Central memory CD8-positive, alpha-beta T cell (primary cell): ENCODE measurements at places on chromosomes 2 and 18.

- no peak for DNase-seq
- peaks cover 65% of the 10 kb centered on the region for H3K27me3 ChIP-seq
- H3K4me1 ChIP-seq = peaks cover 17% of the 10 kb centered on the region
- no peak overlapping the region for H3K27ac ChIP-seq
Measured at GRCh38 chr2:98350411-98350810, 4.2 kb downstream of the CNGA3 start.

- H3K36me3 ChIP-seq = peaks cover 20% of the 10 kb centered on the region
- no peak for DNase-seq
- H3K27me3 ChIP-seq = no peaks in the 10 kb centered on the region
Measured at GRCh38 chr2:113716291-113716690, 40.2 kb downstream of the SLC35F5 start.

DNA sequence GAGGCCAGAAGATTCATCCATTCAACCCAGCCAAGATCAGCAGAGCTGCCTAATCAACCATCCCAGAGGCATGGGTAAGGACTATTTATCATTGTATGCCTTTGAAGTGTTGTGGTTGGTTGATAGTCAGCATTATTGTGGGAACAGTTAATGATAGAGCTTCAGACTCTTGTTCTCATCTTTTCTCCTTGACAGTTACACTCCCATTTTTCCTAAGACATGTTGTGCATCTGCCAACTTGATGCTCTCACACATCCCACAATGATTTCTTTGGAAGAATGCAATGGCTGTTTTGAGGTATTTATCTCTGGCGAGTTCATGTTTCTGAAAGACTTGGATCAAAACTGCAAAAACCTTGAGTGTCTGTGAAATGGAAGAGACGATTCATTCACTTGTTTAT is 55.4 kb downstream of the FASTKD2 start:
- DNase-seq = no peak
- no peaks in the 10 kb centered on the region for H3K4me1 ChIP-seq
- no peaks in the 10 kb centered on the region for H3K36me3 ChIP-seq

GRCh38 chr18:48940854-48941611 is 9.7 kb downstream of the SMAD7 start:
- peak overlapping the region; percentile 68 for H3K4me3 ChIP-seq
- peaks cover 62% of the 10 kb centered on the region for H3K36me3 ChIP-seq
- H3K27ac ChIP-seq = peak overlapping the region; percentile 87
- H3K27me3 ChIP-seq = no peaks in the 10 kb centered on the region

- H3K27ac ChIP-seq = peak overlapping the region; percentile 56
- no peaks in the 10 kb centered on the region for H3K27me3 ChIP-seq
- H3K36me3 ChIP-seq = peaks cover 40% of the 10 kb centered on the region
Measured at GRCh38 chr18:13039806-13040205, 48.6 kb downstream of the CEP192 start.

DNA sequence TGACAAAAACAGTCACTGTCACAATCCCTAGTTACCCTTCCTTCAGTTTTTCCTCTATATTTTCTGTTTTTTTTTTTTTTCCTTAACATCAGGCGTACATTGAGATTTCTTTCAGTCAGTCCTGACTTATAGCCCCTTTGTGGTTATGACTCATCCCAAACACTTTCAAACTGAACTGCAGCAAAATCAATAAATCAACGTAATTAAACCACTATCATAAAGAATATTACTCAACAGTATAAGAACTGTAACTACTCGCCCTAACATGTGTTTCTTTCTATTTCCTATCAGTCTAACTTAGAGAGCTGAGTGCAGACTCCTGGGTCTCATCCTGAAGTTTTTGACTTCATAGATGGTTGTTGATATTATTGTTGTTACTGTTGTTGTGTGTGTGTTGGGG is 523.5 kb downstream of the LRRTM4 start:
- H3K36me3 ChIP-seq = peaks cover 2% of the 10 kb centered on the region
- H3K4me3 ChIP-seq = no peak overlapping the region
- no peak for DNase-seq
- H3K27ac ChIP-seq = no peak overlapping the region
- H3K27me3 ChIP-seq = no peaks in the 10 kb centered on the region
- H3K4me1 ChIP-seq = no peaks in the 10 kb centered on the region

DNA sequence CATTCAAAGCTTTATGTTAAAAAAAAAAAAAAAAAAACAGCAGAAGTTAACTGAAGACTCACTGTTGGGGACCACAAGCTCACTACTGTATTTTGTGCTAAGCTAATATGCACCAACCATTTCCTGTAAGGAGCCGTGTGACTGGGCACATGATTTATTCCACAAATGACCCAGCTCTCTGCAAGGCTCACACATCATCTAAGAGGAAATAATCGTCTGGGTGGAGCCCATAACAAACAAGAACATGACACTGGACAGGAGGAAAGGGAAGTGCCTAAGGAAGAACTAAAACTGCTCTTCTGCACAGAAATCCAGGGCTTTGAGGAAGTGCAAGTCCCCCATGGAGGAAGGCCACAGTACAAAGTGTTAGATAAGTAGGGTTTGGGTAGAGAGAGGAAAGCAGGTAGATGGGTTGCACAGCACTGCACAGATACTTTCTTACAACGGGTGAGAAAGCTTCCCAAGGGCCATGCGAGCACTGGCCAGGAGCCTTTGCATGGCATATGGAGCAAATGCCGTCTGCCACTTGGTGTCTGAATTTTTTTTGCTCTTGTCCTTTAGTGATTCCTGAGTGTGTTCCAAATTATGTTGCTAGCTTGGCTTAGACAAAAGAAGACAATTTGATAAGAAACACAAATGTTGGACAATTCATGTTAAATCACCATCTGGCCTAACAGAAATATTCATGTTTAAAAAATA is 24.4 kb downstream of the NFE2L2 start:
- peaks cover 70% of the 10 kb centered on the region for H3K4me1 ChIP-seq
- H3K36me3 ChIP-seq = peaks cover 23% of the 10 kb centered on the region
- peak overlapping the region; percentile 45 for H3K4me3 ChIP-seq
- no peaks in the 10 kb centered on the region for H3K27me3 ChIP-seq
- H3K27ac ChIP-seq = peak overlapping the region; percentile 78

- H3K4me3 ChIP-seq = no peak overlapping the region
- DNase-seq = no peak
- H3K4me1 ChIP-seq = peaks cover 47% of the 10 kb centered on the region
- H3K36me3 ChIP-seq = no peaks in the 10 kb centered on the region
Measured at GRCh38 chr18:46152808-46153617, 48.8 kb downstream of the HAUS1 start.

- peak overlapping the region; percentile 53 for H3K4me3 ChIP-seq
- peaks cover 15% of the 10 kb centered on the region for H3K4me1 ChIP-seq
- H3K27ac ChIP-seq = peak overlapping the region; percentile 38
- H3K36me3 ChIP-seq = peaks cover 1% of the 10 kb centered on the region
- H3K27me3 ChIP-seq = peaks cover 11% of the 10 kb centered on the region
- no peak for DNase-seq
Measured at GRCh38 chr2:102082571-102083392, 59.8 kb upstream of the IL1R1 start.

GRCh38 chr2:201406077-201406662 is 45.1 kb downstream of the TRAK2 start:
- peaks cover 13% of the 10 kb centered on the region for H3K4me1 ChIP-seq
- DNase-seq = no peak
- no peak overlapping the region for H3K4me3 ChIP-seq
- H3K27ac ChIP-seq = no peak overlapping the region
- no peaks in the 10 kb centered on the region for H3K27me3 ChIP-seq

DNA sequence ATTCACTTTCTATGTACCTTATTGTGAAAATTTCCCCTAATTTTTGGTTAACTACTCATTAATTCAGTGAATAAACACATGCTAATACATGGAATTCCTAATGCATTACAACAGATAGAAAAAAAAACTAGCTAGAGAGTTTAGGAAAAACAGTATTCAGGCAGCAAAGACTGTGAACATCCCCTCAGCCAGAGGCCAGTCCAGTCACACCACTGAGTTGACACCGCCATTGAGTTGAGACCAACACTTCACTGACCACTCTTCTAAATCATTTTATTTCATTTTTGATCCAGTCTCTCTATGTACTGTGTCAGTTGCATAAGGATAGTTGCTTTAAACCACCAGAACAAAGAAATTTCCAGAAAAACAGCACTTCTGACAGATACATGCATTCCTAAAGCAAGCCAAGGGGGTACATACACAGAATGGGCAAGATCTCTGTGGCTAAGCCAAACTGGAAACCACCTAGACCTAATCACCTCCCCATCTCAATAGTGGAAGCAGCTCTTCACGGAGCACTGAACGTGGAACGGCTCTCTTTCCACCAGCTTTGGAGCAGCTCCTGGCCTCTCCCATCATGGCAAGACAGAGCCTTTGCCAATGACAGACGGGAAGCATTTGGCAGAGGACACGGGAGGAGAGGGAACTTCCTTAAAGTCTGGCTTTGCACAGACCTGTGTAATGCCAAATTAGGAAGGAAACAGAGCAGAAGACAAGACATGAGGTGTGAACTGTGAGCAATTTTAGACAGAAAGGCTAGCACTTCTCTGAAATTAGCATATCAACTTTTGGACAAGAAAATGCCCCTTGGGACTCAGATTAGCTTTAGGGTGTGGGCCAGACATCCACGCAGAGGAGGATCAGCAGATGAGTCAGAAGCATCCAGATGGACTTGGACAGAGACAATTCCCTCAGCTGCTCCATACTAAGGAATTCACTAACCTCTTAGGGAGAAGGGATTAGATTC is 36.4 kb downstream of the CACNB4 start:
- no peak overlapping the region for H3K4me3 ChIP-seq
- H3K36me3 ChIP-seq = no peaks in the 10 kb centered on the region
- H3K4me1 ChIP-seq = no peaks in the 10 kb centered on the region

- H3K4me3 ChIP-seq = no peak overlapping the region
- no peak overlapping the region for H3K27ac ChIP-seq
- no peaks in the 10 kb centered on the region for H3K4me1 ChIP-seq
- H3K36me3 ChIP-seq = no peaks in the 10 kb centered on the region
Measured at GRCh38 chr2:172836827-172837226, 101.2 kb downstream of the RAPGEF4 start.

- H3K4me3 ChIP-seq = no peak overlapping the region
- H3K27me3 ChIP-seq = no peaks in the 10 kb centered on the region
- peaks cover 5% of the 10 kb centered on the region for H3K36me3 ChIP-seq
- no peaks in the 10 kb centered on the region for H3K4me1 ChIP-seq
- no peak overlapping the region for H3K27ac ChIP-seq
Measured at GRCh38 chr18:41265047-41265446, 690.0 kb upstream of the PIK3C3 start.

DNA sequence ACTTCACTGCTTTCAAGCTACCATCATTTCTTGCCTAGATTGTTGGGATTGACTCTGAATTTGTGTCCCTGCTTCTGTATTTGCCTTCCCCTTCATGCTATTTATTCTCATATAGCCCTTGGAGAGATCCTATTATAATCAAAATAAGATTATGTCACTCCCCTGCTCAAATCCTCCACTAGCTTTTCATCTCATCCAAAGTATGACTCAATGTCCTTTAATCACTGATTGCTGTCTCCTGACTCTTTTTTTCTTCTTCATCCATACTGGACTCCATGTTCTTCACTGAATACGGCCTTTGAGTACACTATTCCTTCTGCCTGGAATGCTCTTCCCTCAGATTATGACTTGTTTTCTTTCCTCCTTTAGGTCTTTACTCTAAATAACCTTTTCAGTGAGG is 5.0 kb downstream of the RBKS start:
- H3K4me3 ChIP-seq = no peak overlapping the region
- H3K27me3 ChIP-seq = no peaks in the 10 kb centered on the region
- DNase-seq = no peak
- H3K36me3 ChIP-seq = peaks cover 6% of the 10 kb centered on the region
- peaks cover 8% of the 10 kb centered on the region for H3K4me1 ChIP-seq

- no peak overlapping the region for H3K4me3 ChIP-seq
- no peaks in the 10 kb centered on the region for H3K4me1 ChIP-seq
- peaks cover 44% of the 10 kb centered on the region for H3K27me3 ChIP-seq
- no peak overlapping the region for H3K27ac ChIP-seq
Measured at GRCh38 chr2:30707304-30707903, 99.8 kb downstream of the CAPN13 start.

- H3K36me3 ChIP-seq = peaks cover 1% of the 10 kb centered on the region
- H3K4me3 ChIP-seq = no peak overlapping the region
- no peak overlapping the region for H3K27ac ChIP-seq
- no peaks in the 10 kb centered on the region for H3K27me3 ChIP-seq
- H3K4me1 ChIP-seq = peaks cover 31% of the 10 kb centered on the region
- no peak for DNase-seq
Measured at GRCh38 chr2:112772322-112772721, 7.9 kb upstream of the CKAP2L start.

GRCh38 chr18:1252534-1252933 is 347.9 kb downstream of the ADCYAP1 start:
- H3K4me1 ChIP-seq = no peaks in the 10 kb centered on the region
- H3K4me3 ChIP-seq = no peak overlapping the region
- DNase-seq = no peak
- no peak overlapping the region for H3K27ac ChIP-seq

GRCh38 chr2:85589181-85589580 is 5.0 kb downstream of the VAMP5 start:
- H3K36me3 ChIP-seq = peaks cover 4% of the 10 kb centered on the region
- no peak overlapping the region for H3K4me3 ChIP-seq
- H3K27ac ChIP-seq = peak overlapping the region; percentile 39
- no peak for DNase-seq
